Sciatic nerve (tissue), 2 donors: ENCODE measurements at places on chromosomes 1 and 21. TPM values are rescaled to one million over a fixed set of nuclear protein-coding genes. Genes with fewer than 3 reads are reported as not detected.

- DNase-seq: no peak
Observed at GRCh38 chr1:34213956-34214355, 37.2 kb downstream of the C1orf94 start.

DNA sequence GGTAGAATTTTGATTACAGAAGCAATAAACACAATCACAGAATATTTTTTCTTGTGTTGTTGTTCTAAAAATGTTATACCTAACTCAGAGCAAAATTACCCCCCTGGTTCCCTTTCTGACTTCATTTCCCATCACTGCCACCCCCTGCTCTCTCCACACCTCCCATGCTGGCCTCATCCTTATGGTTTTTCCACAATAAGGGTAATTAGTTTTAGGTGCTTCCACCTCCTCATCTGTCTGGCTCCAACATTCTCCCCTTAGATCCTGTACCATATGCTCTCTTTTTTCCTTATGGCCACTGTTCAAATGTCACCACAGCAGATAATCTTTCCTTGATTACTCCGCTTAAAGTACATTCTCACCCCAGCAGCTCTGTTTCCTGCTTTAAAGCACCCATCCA is 2208.6 kb downstream of the MRPL39 start:
- DNase-seq: no peak

The EXO1 gene
- 0.58 TPM for total RNA-seq

DNA sequence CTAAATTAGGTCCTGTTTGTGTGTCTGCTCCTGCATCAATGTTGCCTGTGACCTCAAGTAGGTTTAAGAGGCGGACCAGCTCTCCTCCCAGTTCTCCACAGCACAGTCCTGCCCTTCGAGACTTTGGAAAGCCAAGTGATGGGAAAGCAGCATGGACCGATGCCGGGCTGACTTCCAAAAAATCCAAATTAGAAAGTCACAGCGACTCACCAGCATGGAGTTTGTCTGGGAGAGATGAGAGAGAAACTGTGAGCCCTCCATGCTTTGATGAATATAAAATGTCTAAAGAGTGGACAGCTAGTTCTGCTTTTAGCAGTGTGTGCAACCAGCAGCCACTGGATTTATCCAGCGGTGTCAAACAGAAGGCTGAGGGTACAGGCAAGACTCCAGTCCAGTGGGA is 79.9 kb downstream of the PRDM2 start:
- no peak for DNase-seq

- DNase-seq: no peak
Observed at GRCh38 chr1:46008585-46008984, 123.8 kb downstream of the PIK3R3 start.

DNA sequence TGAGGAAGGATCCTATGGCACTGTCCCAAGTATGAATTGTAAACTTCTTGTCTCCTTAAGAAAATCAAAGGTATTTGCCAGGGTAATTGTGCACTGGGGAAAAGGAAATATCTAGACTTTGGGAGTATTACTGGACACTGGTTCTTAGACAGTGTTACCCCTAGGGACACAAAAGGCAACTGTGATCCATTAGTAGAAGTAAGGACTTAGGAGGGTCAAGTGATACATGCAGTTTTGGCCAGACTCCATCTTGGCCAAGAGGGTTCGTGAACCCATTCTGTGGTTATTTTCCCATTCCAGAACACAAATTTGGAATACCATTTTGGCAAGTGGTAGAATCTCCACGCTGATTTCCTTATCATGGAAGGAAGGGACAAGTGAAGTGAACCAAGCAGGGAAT is 98.1 kb downstream of the TM2D1 start:
- DNase-seq: no peak
